CD4-positive, alpha-beta T cell treated with Interleukin-6 at 100 ng/mL for 8 hours (primary cell): ENCODE measurements at places on chromosomes 12 and 14.

DNA sequence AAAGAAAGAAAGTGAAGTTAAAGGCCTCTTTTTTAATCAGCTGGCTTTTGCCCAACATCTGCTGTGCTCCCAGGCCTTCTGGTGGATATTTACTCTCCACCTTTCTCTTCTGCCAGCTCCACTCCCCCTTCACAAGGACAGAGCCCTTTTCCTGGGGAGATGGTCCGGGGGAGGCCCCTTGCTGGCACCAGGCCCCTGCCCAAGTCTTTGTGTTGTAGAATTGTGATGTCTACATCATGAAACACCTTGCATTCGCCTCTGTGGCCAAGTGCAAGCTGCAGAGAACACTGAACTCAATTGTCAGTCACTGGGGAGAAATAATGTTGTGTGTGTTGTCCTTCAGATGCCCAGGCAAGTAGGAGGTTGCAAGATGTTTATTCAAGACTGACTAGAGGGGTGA lies 150.3 kb downstream of the DPF3 start:
- DNase-seq: no peak

DNA sequence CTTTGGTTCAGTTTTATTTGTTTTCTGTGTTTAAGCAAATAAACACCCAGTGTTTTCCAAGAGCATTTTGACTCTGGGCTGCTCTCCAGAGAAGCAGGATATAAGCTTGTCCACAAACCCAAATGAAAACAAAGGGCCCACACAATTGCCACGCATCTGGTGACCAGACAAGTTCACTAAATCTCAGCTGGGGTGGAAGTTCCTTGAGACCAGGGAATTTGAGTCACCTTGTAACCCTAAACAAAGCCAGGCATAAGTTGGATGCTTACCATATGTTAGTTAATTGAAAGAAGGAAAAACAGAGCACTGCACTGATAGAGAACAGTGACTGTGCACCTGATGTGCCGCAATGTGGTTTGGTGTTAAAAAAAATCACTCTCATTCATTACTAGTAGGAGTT lies 1.6 kb upstream of the TXNRD1 start:
- DNase-seq: no peak

- no peak for DNase-seq
Measured at GRCh38 chr12:501722-502447, 42.1 kb downstream of the B4GALNT3 start.

DNA sequence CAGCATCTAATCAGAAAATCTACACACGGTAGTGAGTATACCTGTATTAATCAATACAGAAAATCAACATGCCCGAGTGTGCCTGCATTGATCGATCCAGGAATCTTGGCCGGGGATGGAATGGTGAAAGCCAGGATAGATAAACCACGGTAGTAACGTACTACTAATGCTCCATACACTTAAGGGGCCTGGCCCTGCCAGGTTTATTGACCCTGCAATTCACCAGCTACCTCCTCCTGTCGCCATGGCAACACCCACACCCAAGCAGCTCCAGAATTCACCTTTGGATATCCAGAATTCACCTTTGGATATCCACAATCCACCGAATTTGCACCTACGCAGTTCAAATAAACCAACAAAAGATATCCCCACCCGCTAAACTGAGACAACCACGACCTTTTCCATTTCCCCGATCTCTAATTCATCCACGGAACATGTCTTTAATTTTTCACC lies 14.8 kb upstream of the CALM1 start:
- no peak for DNase-seq

DNA sequence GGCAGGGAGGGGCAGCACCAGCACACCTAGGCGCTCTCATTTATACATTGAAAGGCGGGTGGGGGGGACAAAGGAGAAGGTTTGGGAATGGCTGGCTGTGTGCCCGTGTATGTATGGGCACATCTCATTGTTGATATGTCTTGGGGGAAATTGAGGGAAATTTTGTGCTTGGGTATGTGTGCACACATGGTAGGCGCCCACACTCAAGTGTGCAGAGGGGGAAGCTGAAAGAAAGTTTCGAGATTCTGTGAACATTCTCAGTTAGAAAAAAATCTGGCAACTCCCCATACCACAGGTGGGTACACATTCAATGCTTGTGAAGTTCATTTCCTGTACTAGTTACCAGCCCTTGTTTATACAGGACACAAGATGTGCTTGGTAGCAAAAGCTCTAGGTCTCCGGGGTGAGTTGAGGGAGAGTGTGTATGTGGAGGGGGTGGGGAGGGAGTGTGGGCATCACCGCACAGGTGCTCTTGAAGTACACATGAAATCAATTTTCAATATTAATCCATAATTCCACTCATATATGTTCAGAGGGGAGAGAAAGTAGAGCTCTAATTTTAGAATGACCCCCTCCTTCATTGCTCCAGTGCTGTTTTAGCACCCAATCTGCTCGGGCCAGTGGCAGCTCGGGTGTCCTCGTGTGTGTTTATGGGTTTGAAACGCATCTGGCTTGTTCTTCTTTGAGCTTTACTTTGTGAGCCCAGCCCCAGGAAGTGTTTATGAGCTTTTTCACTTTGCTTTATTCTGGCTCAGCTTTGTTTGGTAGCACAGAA lies 286.0 kb downstream of the ZFP36L1 start:
- peak; percentile 74 for DNase-seq

- no peak for DNase-seq
Measured at GRCh38 chr12:40446385-40446784, 221.6 kb downstream of the LRRK2 start.

DNA sequence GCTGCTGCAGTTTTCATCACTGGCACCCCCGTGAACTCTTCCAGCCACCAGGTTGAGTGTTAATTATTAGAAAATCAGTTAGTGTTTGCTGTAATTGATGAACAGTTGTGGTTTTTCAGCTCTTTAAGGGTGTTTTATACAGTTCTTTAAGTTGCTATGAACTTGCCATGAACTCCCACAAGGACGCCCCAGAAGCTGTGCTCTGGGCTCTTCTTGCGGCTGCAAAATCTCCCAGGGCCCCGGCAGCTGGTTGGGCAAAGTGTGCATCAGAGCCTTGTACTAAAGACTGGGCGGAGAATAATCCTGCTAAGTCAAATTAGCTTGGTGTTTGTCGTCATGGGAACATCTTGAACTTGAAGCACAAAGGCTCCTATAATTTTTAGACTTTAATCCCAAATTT lies 82.2 kb downstream of the EML1 start:
- no peak for DNase-seq

- no peak for DNase-seq
Measured at GRCh38 chr14:56995010-56995409, 184.7 kb upstream of the OTX2 start.

GRCh38 chr14:24195186-24196070 lies at the start of gene TM9SF1:
Gene TM9SF1 (minus strand): TSS chr14:24195441. CDS start chr14:24195019, 422 bp downstream.
- peak; percentile 85 for DNase-seq

DNA sequence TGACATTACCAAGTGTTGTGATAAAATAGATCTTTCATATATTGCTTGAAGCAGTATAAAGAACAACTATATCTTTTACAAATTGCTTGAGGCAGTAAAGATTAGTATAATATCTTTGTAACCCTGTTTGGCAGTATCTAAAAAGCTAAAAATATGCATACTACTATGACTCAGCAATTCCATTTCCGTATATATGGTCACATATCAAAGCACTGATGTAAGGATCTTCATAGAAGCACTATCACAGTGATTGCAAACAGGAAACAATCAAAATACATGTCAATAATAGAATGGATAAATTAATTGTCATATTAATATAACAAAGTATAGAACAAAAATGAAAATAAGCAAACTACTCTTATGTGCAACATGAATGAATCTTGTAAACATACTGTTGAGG lies 158.4 kb upstream of the IGF1 start:
- DNase-seq: no peak

GRCh38 chr12:25960961-25961360 lies 2.5 kb downstream of the RASSF8 start:
- DNase-seq: no peak

GRCh38 chr12:78870539-78870938 lies 6.0 kb downstream of the SYT1 start:
- DNase-seq: no peak

DNA sequence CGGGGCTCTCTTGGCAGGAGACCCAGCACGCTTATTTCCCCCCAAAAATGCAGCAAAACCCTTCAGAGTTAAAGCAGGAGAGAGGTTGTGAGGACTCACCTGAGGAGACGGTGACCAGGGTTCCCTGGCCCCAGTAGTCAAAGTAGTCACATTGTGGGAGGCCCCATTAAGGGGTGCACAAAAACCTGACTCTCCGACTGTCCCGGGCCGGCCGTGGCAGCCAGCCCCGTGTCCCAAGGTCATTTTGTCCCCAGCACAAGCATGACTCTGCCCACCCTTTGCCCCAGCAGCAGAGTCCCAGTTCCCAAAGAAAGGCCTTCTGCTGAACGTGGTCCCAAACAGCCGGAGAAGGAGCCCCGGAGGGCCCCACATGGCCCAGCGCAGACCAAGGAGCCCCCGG lies 337.7 kb downstream of the TMEM121 start:
- no peak for DNase-seq

DNA sequence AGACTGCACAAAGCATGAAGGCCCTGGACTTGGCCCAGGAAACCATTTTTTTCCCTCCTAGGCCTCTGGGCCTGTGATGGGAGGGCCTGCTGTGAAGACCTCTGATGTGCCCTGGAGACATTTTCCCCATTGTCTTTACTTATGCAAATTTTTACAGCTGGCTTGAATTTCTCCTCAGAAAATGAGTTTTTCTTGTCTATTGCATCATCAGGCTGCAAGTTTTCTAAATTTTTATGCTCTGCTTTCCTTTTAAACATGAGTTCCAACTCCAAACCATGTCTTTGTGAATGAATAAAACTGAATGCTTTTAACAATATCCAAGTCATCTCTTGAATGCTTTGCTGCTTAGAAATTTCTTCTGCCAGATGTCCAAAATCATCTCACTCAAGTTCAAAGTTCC lies 43.7 kb upstream of the TRHDE start:
- DNase-seq: no peak
